ENCODE measurements at places on chromosomes 7 and 10. TPM values are rescaled to one million over a fixed set of nuclear protein-coding genes. Genes with fewer than 3 reads are reported as not detected.

Gene HTR7
- not detected for polyA plus RNA-seq

Gene TRIM50
- 14.0 TPM for polyA plus RNA-seq

Gene HSPA12A
- polyA plus RNA-seq = 18.9 TPM

Gene DCLRE1A
- polyA plus RNA-seq = 4.2 TPM

- DNase-seq = peak; percentile 61
Observed at GRCh38 chr10:4034907-4035598, 250.0 kb upstream of the KLF6 start.
